ENCODE measurements at places on chromosomes 7 and 10. TPM values are rescaled to one million over a fixed set of nuclear protein-coding genes. Genes with fewer than 3 reads are reported as not detected.
A peak's percentile ranks its signal among the peaks of the same experiment; 100 is the strongest.

SLC39A12 gene
- total RNA-seq: not detected

EN2 gene
- total RNA-seq: 3.2 TPM

CHN2 gene
- total RNA-seq: 9.7 TPM

ADCY1 gene
- 8.8 TPM for total RNA-seq

SBDS gene
- 54.6 TPM for total RNA-seq

ERVW-1 gene
- not detected for total RNA-seq

DNAH11 gene
- 1.9 TPM for total RNA-seq

PTN gene
- 0.54 TPM for total RNA-seq

TLX1 gene
- total RNA-seq: not detected

UCN3 gene
- total RNA-seq: not detected

GTPBP10 gene
- total RNA-seq: 22.5 TPM

GRCh38 chr10:131070856-131071255 is 240.7 kb downstream of the TCERG1L start:
- no peaks in the 10 kb centered on the region for H3K27me3 ChIP-seq
- H3K4me3 ChIP-seq: no peak overlapping the region
- no peaks in the 10 kb centered on the region for H3K36me3 ChIP-seq
- no peak overlapping the region for H3K27ac ChIP-seq
- no peaks in the 10 kb centered on the region for H3K4me1 ChIP-seq
- DNase-seq: no peak

DNA sequence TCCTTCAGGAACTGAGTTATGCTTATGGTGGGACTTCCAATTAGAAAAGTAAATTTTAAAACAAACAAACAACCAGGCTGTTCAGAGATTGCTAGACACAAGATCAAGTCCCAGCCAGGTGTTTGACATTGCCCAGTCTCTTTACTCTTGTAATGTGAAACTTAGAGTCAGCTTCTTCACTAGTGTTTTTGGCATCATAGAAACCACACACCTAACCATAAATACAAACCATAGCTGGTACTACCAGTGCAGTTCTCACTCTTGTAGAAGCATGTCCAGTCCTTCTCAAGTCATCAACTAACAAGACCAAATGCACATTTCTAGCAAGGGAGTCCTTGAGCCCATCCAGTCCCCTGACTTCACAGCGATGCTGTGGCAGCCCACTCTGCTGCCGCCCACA is 339.9 kb downstream of the GFRA1 start:
- no peak for DNase-seq
- H3K27ac ChIP-seq: no peak overlapping the region
- H3K4me3 ChIP-seq: no peak overlapping the region
- H3K4me1 ChIP-seq: no peaks in the 10 kb centered on the region

DNA sequence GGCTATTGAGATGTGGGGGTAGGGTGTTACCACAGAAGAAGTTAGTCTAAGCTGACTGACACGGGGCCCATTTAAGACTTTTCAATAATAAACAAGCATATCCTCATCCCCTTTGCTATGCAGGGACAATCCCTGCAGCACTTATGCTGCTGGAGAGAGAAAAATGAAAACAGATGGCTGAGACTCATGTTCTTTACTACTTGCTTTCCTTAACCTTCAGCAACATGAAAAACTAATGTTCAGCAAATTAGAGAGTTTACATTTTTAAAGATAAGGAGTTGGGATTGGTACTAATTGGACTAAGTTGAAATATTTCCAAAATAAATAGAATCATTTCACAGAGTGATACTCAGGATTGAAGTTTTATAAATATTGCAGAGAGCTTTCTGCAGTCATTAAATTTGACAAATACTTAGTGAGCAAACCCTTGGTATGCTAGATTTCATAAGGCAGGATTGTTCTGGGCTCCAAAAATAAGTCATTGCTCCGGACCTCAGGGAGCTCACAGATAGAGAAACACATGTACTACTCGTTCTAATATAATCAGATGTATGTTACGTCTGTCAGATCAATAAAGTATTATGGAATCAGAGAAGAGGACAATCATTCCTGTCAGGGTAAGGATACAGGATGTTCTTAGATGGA is 147.1 kb upstream of the LRRN3 start:
- no peaks in the 10 kb centered on the region for H3K36me3 ChIP-seq
- no peak overlapping the region for H3K4me3 ChIP-seq
- no peaks in the 10 kb centered on the region for H3K27me3 ChIP-seq
- H3K4me1 ChIP-seq: peaks cover 9% of the 10 kb centered on the region
- H3K27ac ChIP-seq: no peak overlapping the region

- no peaks in the 10 kb centered on the region for H3K36me3 ChIP-seq
- no peaks in the 10 kb centered on the region for H3K27me3 ChIP-seq
- H3K27ac ChIP-seq: no peak overlapping the region
- H3K4me1 ChIP-seq: no peaks in the 10 kb centered on the region
- DNase-seq: peak; percentile 30
- no peak overlapping the region for H3K4me3 ChIP-seq
These were observed 116.4 kb upstream of the ASAH2 start for GRCh38 chr10:50367732-50368131.

DNA sequence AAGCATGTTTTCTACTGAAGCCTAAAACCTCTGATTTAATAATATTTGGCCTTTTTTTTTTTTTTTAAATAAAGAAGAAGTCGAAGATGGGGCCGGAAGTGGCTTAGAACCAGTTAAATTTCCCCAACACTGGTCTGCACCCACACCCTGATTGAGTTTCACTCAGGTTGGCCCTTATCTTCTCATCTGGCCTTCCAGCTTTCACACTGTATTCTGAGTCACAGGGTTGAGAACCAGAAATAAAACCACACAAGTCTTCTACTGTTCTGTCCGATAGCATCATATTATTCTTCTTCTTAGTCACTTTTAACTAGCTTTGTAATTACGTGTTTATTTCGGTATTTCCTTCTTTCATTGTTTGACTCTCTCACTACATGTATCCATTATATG is 9.9 kb downstream of the ZNF365 start:
- DNase-seq: peak; percentile 73
- H3K27ac ChIP-seq: peak overlapping the region; percentile 96
- peaks cover 65% of the 10 kb centered on the region for H3K4me1 ChIP-seq
- H3K27me3 ChIP-seq: no peaks in the 10 kb centered on the region
- H3K36me3 ChIP-seq: peaks cover 7% of the 10 kb centered on the region

- H3K4me3 ChIP-seq: peak overlapping the region; percentile 9
- H3K27ac ChIP-seq: peak overlapping the region; percentile 5
- no peaks in the 10 kb centered on the region for H3K36me3 ChIP-seq
- H3K27me3 ChIP-seq: no peaks in the 10 kb centered on the region
- no peak for DNase-seq
These were observed 51.4 kb upstream of the SMNDC1 start for GRCh38 chr10:110355922-110356627.

DNA sequence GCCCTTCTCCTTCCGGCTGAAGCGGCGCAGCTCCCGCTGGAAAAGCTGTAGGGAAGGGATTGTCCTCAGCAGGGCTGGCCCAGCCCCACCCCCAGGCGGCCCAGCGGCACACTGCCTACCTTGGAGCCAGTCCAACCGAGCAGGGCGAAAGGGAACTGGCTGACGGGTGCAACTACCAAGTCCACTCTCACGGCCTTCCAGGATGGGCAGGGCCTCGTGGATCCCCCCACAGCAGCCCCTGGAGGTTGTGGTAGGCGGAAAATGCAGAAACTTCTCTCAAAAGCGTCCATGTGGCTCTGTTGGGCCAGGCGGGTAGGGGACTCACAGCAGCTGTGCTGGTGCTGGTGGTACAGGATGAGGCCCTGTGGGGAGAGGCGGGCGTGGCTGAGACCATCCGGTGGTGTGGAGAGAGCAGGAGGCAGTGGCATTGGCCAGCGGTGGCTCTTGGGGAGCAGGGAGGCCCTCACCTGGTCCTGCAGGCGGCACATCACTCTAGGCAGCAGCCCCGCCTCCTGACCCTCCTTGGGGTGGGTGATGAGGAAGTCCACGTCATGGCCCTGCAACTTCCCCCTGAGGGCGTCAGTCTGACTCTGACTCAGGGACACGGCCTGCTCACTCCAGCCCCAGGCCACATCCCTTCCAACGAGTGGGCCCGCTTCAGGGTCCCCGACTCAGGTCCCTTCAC is 8.4 kb upstream of the PGAM2 start:
- H3K27ac ChIP-seq: peak overlapping the region; percentile 18
- H3K4me1 ChIP-seq: peaks cover 21% of the 10 kb centered on the region
- no peaks in the 10 kb centered on the region for H3K27me3 ChIP-seq

GRCh38 chr10:48500771-48501170 is 104.1 kb downstream of the ARHGAP22 start:
- H3K4me1 ChIP-seq: peaks cover 8% of the 10 kb centered on the region
- H3K4me3 ChIP-seq: no peak overlapping the region
- H3K27ac ChIP-seq: no peak overlapping the region
- no peaks in the 10 kb centered on the region for H3K36me3 ChIP-seq
- H3K27me3 ChIP-seq: no peaks in the 10 kb centered on the region

DNA sequence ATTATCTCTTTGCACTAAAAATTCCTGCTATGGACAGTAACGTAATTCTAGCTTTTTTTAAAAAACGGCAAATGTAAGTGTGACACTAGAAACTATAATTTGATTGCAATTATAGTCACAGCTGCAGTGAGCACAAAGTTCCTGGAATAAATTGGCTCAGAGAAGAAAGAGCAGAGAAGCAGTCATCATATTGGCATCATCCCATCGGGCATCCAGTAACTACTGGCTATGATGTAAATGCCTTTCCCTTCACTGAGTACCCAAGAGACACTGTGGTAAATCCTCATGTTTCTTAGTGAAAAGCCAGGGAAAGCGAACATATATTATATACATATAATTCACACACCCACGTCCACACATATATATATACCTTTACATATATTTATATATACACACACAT is 43.6 kb downstream of the PIP4K2A start:
- no peaks in the 10 kb centered on the region for H3K36me3 ChIP-seq
- DNase-seq: no peak
- no peak overlapping the region for H3K4me3 ChIP-seq
- H3K27ac ChIP-seq: no peak overlapping the region
- peaks cover 22% of the 10 kb centered on the region for H3K4me1 ChIP-seq

GRCh38 chr10:29255104-29255503 is 33.8 kb upstream of the LYZL1 start:
- H3K27ac ChIP-seq: no peak overlapping the region
- H3K4me3 ChIP-seq: no peak overlapping the region
- DNase-seq: no peak
- H3K36me3 ChIP-seq: no peaks in the 10 kb centered on the region
- H3K27me3 ChIP-seq: peaks cover 80% of the 10 kb centered on the region

DNA sequence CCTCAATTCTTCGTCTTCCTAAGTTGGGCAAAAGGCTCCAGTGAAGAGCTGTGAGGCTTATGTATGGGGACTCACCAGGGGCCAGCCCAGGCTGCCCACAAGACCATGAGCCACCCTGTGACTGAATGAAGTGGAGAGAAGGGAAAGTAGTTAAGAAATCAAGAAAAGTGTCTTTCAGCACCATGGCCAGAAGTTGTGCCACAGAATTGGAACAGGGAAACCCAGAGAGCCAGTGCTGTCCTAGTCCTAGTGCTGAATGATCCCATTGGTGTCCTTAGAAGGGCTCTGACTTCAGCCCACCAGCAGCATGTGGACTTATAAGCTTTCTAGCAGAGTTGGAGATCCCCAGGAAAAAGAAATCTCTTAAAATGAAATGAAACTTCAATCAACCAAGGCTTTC is 37.0 kb upstream of the CCSER2 start:
- H3K4me1 ChIP-seq: no peaks in the 10 kb centered on the region
- H3K36me3 ChIP-seq: no peaks in the 10 kb centered on the region
- no peak for DNase-seq
- H3K27me3 ChIP-seq: peaks cover 33% of the 10 kb centered on the region
- H3K27ac ChIP-seq: no peak overlapping the region
- no peak overlapping the region for H3K4me3 ChIP-seq

- H3K36me3 ChIP-seq: peaks cover 62% of the 10 kb centered on the region
- H3K27ac ChIP-seq: peak within 1 kb of the TSS; percentile 84
- no peaks in the 10 kb centered on the region for H3K27me3 ChIP-seq
These were observed at the start of gene PRKAR1B for GRCh38 chr7:727104-727805. Gene PRKAR1B (minus strand): TSS chr7:727281. CDS start chr7:711505, 15,776 bp downstream.

DNA sequence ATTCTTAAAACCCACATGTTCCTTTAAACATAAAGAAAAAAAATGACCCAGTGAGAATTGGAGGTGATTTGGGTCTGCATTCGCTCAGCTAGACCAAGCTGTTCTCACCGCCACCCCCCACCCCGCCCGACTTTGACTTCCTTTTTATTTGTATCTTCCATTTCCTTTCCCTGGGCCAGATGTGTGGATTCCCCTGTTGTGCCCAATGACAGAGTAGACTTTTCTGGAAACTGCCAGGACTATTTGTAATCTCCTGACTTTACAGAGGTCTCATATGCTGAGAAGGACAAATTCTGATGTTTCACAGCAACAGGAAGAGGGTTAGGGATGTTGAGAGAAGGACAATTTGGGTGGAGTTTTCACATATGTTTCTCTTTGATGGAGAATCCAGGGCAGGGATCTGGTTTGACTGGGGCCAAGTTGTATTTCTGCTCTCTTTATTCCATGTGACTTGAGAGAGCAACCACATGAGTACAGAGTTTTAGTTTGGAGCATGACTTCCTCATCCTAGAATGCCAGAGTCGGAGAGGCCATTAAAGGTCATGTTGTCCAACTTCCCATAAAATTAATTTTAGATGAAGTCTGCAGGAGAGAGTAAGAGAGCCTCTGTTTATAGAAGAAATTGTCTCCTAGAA is 1023.2 kb downstream of the LRMDA start:
- no peaks in the 10 kb centered on the region for H3K27me3 ChIP-seq
- H3K4me3 ChIP-seq: no peak overlapping the region
- no peaks in the 10 kb centered on the region for H3K4me1 ChIP-seq
- no peak overlapping the region for H3K27ac ChIP-seq

- DNase-seq: no peak
- H3K36me3 ChIP-seq: peaks cover 5% of the 10 kb centered on the region
- no peak overlapping the region for H3K4me3 ChIP-seq
These were observed 56.0 kb upstream of the CHST15 start for GRCh38 chr10:124149189-124150042.

DNA sequence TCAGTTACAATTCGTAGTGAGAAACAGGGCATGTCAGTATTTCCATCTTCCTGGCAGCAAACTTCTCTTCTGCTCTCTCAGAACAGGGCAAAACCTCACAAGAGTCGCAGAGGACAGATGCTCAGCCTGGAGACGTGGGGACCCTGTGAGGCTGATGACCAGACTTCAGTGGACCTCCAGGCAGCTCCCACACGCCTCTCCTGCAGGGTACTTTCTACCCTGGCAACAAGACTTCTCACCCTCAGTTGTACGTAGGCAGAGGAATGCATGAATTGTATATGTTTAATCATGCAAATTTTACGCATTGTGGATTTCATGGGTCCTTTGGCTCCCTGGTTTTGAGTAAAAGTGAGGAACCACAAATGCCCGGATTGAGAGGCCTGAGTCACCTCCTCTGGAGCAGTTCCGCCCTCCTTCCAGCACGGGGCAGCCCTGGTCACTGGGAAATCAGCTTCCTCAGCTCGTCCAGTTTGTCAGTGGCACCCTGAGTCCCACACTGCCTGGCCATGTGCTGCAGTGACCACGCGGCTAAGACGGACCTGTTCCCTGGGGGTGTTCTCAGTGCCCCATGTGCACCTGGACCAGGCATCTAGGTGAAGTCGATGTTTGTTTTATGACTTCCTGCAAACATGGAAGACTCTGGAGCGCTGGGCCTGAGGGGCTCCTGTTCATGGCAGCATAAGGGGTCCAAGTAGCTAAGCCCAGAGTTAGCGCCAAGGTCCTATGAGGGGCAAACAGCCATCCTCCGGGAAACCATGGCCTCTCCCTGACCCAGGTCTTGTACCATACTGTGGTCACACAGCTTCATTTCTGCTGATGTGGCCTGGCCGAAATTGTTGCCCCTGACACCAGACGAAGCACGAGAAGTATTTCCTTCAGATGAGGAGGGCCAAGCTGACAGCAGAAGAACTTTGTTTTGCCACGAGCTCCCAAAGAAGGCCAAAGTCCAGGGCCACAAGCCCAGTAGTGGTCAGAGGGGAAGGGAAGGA is 165.1 kb downstream of the TNS3 start:
- H3K27me3 ChIP-seq: no peaks in the 10 kb centered on the region
- H3K36me3 ChIP-seq: peaks cover 44% of the 10 kb centered on the region
- no peak overlapping the region for H3K27ac ChIP-seq
- H3K4me1 ChIP-seq: no peaks in the 10 kb centered on the region
- DNase-seq: no peak

Data from Calu3 (cell line).